Calu3 (cell line): ENCODE measurements at places on chromosomes 7 and 10.

GRCh38 chr10:81889181-81889769 lies 14.3 kb downstream of the NRG3 start:
- no peak for DNase-seq

DNA sequence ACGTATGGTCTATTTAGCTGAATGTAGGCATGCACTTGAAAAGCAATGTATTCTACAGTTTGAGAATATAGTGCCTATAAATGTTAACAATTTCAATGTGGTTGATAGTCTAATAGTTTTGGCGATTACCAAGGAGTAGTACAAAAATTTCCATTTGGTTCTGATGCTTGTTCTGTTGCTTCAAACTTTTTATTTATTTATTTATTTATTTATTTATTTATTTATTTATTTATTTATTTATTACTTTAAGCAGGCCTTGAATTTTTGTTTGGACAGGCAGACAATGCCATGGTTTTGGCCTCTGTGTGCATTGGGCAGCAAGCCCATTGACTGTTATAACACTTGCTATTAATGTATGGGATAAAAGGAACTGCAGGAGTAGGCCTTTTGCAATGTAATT lies 36.5 kb upstream of the MALRD1 start:
- DNase-seq, result no peak

DNA sequence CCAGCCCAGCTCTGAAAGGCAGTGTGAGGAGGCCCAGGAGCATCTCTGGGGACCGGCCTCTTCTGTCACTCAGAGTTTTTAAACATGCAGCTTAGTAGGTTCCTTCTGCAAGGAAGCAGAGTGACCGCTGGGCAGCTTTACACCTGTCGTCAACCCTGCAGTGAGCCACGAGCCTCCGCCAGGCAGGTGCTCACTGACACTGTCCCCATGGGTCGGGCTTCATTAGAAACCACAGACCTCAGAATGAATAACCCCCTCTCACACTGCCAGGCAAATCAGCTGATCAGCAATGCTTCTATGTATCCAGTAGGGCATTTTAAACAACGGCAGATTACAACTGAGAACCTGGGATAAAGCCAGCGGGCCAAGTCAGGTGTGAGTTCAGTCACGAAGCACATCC lies 106.1 kb downstream of the MAD1L1 start:
- DNase-seq, result no peak

- no peak for DNase-seq
Observed at GRCh38 chr7:4265066-4265465, 417.0 kb upstream of the FOXK1 start.

- DNase-seq, result no peak
Observed at GRCh38 chr7:100693312-100694097, 545 bp downstream of the GIGYF1 start.
